ENCODE measurements at places on chromosomes 5 and 9.
A peak's percentile ranks its signal among the peaks of the same experiment; 100 is the strongest.

GRCh38 chr5:156326718-156327259 is at the start of gene SGCD:
Gene SGCD, plus strand, starts transcription at chr5:156327164.
- DNase-seq = no peak

GRCh38 chr5:154505567-154505966 is 27.5 kb upstream of the HAND1 start:
- DNase-seq = no peak

- DNase-seq = no peak
Measured at GRCh38 chr5:169856571-169856970, 123.7 kb downstream of the INSYN2B start.

DNA sequence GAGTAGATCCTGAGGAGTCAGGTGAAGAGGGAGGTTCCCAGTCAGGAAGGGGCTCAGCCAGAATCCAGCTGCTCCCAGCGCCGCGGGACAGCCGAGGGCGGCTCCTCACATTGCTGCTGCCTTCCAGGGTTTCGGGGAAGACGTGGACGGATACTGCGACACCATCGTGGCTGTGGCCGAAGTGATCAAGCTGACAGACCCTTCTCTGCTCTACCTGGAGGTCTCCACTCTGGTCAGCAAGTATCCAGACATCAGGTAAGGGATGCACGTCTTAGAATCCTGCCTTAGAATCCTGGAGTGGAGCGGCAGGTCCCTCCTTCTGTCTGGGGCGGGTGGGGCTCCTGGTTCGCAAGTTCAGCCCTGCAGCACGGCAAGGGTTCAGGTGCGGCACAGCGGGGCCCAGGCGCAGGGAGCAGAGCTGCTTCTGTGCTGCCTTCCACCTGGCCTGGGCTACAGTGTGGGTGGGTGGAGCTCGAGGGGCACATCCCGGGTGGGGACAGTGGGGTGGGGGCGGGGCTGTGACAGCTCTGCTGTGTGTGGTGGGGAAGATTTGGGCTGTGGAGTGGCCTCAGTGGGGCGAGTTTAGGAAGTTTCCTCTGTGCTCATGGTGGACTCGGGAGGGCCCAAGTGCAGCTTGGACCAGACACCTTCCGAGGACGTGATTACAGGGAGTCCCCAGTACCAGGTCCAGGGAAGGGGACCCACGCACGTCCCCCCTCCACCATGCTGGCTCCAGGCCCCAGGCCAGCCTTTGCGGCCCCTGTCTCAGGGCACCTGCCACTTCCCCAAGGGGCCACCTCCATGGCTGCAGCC is 22.8 kb downstream of the EXOC3 start:
- peak; percentile 0 for DNase-seq

DNA sequence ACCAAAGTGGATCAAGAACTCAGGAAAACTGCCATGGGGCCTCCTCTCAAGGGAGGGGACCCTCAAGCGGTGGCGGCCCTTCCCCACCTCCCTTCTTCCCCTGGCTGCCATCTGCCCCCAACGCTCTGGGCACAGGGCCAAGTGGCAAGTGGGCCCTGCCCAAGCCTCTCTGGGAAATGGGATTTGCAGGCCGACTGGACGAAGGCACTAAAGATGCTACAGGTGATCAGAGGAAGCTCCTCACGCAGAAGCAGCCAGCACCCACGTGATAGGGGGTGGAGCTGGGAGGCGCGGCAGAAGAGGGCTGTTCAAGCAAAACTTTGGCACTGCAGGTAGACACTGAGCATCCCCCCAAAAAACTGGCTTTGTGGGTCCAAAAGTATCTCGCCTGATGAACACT is 52.7 kb upstream of the UBTD2 start:
- DNase-seq = no peak

DNA sequence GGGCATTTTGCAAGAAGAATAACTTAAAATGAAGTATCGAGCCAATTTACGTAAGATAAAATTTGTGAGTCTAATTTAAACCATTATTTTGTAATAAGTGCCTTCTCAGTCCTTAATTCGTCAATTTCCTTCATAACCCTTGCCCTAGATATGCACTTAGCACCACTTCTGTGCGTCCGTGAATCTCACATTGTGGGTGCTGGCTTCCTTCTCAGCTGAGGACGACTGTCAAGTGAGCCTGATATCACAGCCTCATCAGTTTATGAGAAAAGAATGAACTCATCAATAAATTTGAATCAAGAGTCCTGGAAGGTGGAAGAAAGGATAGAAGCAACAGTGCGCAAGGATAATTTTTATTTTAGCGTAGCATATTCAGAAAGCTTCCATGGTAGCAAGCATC is 64.5 kb downstream of the MARCHF11 start:
- no peak for DNase-seq

GRCh38 chr5:141326088-141326854 is 4.0 kb upstream of the PCDHGA1 start:
- DNase-seq = peak; percentile 70

- DNase-seq = no peak
Measured at GRCh38 chr9:92208693-92209524, 84.6 kb downstream of the IARS1 start.

GRCh38 chr5:122291000-122291901 is 20.8 kb upstream of the SNCAIP start:
- DNase-seq = no peak

DNA sequence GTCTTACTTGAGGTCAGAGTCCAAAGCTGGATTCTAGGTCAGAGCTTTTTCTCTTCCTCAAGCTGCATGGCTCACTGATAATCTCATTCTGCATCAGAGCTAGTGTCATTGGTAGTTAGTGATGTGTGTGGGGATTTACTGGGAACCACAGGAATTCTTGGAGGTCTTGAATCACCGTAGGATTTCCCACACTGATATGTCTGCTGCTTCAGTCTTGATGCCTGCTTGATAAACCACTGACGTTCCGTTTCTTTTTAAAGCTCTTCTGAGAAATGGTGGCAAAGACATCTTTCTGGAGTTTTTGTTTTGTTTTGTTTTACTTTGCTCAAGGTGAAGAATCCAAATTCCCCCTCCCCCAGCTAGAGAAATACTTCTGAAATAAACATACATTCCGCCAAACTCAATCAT is 1.2 kb upstream of the GARIN3 start:
- DNase-seq = no peak

DNA sequence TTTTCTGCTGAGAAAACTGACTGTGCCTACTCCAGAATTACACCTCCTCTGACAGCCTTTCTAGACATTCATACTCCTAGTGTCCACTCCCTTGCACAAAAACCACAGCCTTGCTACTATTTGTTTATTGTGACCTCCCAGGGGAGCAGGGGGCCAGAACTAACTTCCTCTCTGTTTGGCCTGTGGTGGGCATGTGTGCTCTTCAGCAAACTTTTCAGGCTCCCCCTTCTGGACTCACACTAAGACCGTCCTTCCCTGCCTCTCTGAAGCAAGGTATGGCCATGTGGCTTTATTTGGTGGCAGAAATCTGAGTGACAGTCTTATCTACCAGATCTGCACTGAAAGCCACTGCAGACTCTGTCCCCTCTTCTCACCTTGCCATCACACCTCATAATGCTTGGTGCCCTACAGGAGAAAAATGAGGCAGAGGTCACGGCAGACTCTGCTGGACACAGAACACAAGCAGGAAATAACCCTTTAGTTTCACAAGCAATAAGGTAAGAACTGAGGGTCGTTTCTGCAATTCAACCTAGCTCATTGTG is 28.2 kb downstream of the LIFR start:
- DNase-seq = no peak

GRCh38 chr5:146580237-146580636 is 64.2 kb upstream of the GPR151 start:
- DNase-seq = no peak

DNA sequence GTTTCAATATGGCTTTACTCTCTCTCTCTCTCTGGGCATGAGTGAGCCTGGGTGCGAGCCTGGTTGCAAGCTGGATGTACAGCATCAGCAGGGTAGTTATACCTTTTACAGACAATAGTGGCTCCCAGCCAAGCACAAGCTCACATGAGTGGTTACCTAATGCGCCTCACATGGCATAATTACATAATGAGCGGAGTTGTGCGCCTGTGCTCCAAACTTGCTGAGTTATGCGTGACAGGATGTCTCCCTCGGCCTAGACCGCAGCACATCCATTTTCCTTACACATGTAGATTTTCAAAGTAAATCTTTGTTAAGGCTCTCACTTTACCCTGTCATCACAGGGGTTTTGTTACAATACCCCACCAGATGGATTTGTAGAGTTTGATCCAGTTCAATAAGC is 233.5 kb upstream of the WWC1 start:
- no peak for DNase-seq

GRCh38 chr5:66553916-66554575 is 42.1 kb upstream of the MAST4 start:
- peak; percentile 19 for DNase-seq

DNA sequence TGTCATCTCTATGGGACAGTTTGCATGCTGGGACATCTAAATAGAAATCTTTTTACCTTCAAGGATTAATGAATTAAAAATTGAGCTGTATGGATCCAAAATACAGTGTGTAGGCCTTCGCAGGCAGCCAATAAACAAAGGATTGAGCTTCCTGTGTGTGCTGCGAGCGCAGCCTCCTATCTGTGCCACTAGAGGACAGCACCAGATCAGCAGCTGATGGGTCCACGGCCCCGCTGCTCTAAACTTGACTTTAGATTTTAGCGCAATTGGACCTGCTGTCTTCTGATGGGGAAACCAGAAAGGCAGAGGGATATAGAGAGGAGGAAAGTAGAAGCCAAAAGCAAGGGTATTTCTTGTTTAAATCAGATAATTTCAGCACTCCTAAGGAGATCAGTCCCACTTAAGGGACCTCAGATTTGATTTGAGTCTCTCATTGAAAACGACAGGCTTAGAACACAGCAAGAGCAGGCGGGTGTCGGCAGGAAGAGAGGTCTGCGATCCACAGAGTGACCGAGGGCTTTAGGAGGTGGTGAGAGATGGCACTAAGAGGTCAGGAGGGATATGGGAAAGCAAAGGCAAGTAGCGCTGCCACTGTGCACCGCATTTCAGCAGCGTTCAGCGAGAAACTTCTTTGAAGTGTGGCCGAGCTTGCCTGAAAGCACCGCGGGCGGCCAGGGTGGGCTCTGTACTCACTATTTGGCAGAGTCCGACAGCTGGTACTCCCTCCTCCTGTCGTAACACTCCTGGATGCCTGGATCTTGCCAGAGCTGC is 214.3 kb downstream of the GNA14 start:
- peak; percentile 47 for DNase-seq

DNA sequence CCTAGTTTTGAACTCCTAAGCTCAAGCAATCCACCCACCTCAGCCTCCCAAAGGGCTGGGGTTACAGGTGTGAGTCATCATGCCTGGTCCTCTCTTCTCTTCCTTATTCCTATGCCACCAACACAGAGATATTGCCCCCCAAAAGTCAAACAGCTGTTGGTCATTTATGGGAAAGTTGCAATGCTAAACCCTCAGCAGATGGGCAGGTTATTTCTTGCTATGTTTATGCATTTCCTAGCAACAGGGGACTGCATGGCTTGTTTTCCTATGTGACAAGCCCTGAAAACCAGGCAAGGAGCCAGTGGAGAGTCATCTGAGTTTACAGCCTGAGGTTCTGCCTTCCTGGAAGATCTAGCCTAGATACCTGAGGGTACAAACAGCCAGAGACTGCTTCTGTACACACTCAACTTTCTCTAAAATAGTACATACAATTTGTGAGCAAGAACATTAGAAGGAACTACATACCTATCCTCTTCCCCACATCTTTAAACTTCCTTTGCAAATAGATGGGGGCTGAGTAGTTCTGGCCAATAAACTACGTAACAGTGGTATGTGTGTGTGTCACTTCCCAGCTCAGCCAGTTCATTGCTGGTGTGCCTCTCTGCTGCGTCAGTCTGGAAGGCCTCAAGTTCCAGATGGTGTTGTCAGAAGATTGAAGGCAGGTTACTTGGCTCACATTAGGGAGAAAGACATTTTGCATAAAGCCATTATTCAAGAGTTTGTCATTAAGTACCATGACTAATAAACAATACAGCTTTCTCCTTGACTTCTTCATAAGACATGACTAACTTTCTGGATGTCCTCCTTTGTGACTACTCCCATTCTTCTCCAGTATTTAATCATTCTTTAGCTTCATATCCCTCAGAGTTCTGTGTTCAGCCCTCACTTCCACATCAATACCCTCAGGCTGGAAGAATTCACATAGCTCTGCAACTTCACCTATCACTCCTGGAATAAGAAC is 65.3 kb downstream of the CSNK1A1 start:
- no peak for DNase-seq

DNA sequence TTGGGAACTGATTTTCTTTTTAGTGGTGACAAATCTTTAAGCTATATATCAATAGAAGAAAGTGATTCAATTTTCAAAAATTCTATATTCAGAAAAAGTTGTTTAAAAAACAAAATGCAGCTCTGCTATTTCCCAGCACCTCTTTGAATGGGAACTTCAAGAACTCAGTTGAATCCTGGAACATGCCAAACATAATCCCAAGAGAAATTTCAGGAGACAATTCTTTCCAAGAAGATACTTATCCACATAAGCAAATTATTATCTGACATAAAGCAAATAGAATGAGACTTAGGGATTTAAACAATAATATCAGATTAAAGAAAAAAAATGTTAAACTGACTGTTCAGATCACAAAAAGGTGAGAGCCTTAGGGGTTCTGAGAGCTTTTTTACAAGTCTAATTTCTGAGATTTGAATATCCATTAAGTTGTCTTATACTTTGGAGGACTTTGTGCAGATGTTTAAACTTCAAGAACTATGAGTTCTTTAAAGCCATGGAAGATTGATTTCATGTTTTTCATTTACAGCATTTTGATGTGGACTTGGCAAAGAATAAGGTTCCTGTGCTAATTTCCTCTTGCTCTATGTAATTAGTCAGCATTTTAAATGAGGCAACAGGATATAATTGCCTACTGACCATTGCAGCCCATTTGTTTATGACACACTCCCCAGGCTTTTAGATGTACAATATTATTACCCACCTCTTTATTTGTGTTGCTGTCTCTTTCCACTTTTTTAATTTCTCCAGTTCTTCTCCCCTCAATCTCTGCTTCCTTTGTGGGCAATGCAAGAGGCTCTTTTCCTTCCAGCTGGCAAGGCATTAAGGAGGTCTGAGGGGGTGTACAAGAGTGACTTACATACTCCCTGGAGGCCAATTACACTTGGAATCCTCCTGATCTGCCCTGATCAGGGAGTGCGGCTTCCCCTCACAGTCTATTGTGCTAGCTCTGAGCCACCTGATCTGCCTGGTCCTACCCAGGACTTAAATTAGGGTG is 419.1 kb downstream of the NR2F1-AS1 start:
- no peak for DNase-seq

GRCh38 chr5:14463629-14464028 is 118.0 kb upstream of the OTULINL start:
- DNase-seq = no peak

GRCh38 chr5:69485471-69485870 is 7.1 kb upstream of the OCLN start:
- DNase-seq = no peak

DNA sequence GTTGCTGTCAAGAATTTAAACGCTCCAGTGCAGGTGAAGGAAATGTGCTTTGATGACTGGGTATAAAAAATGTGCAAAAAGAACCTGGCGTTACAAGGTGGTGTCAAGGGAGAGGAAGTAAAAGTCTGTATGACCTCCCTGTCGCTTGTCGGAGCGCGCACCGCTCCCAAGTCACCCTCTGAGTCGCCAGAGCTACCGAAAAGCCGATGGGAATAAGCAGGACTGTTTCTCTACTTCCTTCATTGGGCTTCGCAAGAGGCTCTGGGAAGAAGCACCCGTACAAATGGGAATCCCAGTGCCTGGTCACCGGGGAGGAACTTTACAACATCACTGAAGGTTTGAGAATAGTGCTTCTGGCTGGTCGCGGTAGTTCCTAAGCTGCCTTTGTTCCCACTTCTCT is 1.3 kb upstream of the DMRT2 start:
- DNase-seq = no peak

GRCh38 chr5:133818869-133819600 is 149.4 kb downstream of the C5orf15 start:
- DNase-seq = no peak

All from stimulated activated CD4-positive, alpha-beta T cell treated with anti-CD3 and anti-CD28 coated beads, Interleukin-2, amount 100 ng/mL, for 24 hours (primary cell).